ENCODE measurements at places on chromosomes 5 and 9.

- peak; percentile 40 for DNase-seq
Observed at GRCh38 chr9:69086769-69087168, 51.2 kb downstream of the FXN start.

DNA sequence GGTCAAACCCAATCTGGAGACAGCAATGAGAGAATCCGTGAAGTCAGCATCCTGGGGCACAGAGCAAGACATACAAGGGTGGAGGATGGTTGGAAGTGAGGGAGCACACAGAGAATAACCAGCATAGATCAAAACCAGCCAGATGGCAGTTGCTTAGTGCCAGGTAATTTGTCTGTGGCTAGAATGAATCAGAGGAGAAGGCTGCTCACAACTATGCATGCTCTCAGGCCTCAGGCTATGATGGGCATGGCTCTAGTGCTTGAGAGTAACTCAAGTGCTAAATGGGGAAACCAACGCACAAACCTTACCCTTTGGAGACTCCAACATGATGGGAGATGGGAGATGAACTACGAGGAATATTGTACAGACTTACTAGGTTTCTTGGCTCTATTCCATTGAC, 160.8 kb downstream of the DMRT2 start:
- DNase-seq, result no peak

GRCh38 chr5:66246608-66247007, 102.5 kb downstream of the SREK1 start:
- DNase-seq, result no peak

GRCh38 chr9:108663422-108663821, 192.4 kb downstream of the ACTL7B start:
- DNase-seq, result no peak

- no peak for DNase-seq
Observed at GRCh38 chr9:2780326-2780725, 63.0 kb downstream of the KCNV2 start.

DNA sequence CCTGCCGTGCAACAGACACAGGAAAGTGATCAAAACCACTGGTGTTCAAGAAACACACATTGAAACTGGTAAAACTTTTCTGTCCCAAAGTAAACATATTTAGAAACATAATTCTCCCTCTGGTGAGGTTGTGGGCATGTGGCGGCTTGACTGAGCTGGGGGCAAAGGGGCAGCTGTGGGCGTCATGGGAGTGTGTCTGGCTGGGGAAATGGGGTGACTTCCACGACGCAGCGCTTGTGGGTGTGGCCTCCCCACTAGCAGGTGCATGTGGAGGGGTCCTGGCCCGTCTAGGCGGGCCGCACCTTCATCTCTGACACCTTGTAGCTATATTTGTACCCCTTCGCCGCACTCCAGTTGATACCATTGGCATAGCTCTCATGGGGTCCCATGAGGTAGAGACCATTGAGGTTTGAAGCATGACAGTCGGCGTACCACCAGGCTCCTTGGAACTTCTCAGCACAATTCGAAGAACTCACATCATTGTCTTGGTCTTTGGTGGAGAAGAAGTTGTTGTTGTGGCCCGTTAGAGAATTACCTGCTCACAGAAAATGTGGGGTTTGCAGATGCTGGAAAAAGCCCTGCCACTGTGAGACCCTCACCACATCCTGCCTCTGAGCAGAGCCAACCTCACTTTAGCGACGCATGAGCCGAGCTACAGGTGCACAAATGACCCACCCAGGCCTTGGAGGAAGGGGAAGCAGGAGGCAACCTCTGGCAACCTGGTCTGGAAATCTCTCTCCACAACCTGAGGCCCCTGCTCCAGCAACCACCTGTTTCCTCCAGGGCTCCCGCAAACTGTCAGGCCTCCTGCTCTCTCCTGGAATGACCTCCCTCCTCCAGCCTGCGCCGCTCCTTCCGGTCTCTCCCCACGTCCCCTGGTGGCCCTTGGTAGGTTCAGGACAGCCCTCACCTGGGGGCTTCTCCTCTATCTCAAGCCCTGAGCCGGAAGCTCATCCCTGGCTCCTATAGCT, 7.9 kb downstream of the FCN1 start:
- no peak for DNase-seq

GRCh38 chr5:76954383-76954763, 1.5 kb downstream of the CRHBP start:
- DNase-seq, result no peak

GRCh38 chr5:94812232-94812631, 193.8 kb downstream of the SLF1 start:
- DNase-seq, result no peak

- no peak for DNase-seq
Observed at GRCh38 chr5:181158869-181159268, 11.5 kb downstream of the OR2V2 start.

- DNase-seq, result no peak
Observed at GRCh38 chr5:66440202-66440680, 156.0 kb upstream of the MAST4 start.

DNA sequence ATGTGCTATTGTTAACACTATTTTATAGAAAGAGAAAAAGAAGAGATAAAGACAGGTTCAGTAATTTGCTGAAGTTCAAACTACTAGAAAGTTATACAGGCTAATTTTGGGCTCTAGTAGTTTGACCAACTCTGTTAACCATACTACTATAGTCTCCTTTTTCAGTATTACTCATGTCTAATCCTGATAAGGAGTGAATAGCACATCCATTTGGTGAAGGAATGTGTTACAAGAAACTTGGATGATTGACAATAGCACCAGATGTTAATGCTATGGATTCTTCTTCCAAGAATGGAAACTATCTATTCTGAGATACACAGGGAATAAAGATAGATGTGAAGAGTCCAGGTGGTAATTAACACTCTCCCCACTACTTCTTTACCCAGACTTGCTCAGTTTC, 677.3 kb downstream of the PRELID2 start:
- DNase-seq, result no peak

GRCh38 chr5:82150559-82150958, 127.6 kb downstream of the RPS23 start:
- no peak for DNase-seq

- DNase-seq, result no peak
Observed at GRCh38 chr5:53017794-53018391, 28.7 kb downstream of the ITGA2 start.

GRCh38 chr5:68189171-68189570, 26.4 kb upstream of the PIK3R1 start:
- no peak for DNase-seq

- no peak for DNase-seq
Observed at GRCh38 chr5:99639905-99640304, 711.1 kb upstream of the CHD1 start.

DNA sequence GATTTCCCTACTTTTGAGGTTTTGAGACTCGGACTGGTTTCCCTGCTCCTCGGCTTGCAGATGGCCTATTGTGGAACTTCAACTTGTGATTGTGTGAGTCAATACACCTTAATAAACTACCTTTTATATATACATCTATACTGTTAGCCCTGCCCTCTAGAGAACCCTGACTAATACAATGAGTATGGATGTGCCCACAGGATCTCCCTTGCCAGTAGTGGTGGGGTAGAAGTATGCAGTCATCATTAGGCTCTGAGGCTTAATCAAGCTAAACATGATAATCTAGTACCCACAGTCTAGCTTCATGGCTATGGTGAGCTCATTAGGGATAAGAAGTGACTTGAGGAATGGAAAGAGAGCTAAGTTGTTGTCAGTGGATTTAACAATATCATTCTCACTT, 412.8 kb upstream of the PTGER4 start:
- no peak for DNase-seq

GRCh38 chr9:83167126-83167525, 104.2 kb upstream of the RASEF start:
- DNase-seq, result no peak

GRCh38 chr9:98074115-98074990, 17.8 kb downstream of the NANS start:
- DNase-seq, result peak; percentile 17

DNA sequence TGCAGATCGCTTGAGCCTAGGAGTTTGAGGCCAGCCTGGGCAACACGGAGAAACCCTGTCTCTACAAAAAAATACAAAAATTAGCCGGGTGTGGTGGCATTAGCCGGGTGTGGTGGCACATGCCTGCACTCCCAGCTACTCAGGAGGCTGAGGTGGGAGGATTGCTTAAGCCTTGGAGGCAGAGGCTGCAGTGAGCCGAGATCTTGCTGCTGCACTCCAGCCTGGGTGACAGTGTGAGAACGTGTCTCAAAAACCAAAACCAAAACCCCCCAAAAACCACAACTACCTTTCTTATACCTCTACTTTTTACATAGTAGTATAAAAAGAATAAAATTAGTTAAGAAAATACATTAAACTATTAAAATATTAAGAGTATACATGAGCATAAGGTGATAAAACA, 121.2 kb downstream of the RAPGEF6 start:
- DNase-seq, result no peak

DNA sequence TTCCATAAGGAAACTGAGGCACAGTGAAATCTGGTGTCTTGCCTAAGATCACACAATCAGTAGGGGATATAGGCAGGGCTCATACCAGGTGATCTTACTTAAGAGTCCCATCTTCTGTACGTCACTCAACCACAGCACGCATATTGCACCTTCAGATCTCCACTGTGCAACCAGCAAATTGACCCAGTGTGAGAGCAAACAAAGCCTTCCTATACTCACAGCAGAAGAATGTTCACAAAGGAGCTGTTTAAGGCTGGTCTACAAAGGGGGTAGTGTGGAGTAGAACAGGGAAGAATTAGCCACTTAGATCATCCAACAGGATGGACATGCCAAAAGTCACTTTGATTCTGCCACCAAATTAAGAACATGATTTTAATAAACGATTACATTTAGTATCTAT, 305.9 kb downstream of the SLIT3 start:
- no peak for DNase-seq

DNA sequence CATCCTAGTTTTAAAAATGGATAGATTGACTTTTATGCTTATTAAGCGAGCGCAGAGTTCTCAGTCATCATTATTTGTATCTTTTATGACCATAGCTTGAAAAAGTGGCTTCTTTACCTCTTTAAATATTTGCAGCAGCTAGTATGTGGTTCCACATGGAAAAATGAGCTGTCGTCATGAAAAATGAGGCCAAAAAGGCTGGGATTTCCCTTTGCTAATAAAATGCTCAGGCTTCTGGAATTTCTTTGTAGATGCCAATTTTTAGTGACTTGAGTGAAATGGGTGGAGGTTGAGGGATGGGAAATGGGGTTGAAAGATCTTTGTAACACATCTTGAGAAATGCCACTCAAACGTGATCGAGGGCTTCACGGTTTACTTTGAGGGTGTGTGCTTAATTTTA, 35.2 kb downstream of the RAI14 start:
- DNase-seq, result no peak

DNA sequence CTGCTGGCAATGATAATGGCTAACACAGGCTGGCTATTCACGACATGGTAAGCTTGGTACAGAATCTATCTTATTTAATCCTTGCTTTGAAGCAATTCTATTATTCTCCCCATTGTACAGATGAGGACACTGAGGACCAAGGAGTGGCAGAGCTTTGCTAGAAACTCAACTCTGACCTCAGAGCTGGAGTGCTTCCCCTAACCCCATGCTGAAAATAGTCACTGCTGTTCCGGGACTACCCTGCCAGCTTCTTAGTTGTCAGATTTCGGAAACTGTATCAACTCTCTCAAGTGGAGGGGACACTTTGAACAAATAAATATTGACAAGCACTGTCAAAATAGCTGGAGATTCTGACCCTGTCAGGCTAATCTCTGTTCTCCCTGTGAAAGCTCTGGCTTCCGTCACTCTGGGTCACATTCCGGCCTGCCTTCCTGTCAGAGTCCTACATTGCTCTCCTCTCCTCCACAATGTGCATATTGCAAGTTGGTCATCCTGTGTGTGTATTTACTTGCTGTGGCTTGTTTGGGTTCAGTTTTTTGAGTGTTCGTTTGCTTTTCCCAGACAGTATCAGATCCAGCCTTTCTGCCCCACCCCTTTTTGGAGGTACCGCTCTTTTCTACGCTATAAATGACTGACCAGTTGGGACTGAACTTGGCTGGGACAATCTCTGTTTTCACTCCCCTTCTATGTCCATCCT, 134.3 kb upstream of the MAP1B start:
- no peak for DNase-seq

DNA sequence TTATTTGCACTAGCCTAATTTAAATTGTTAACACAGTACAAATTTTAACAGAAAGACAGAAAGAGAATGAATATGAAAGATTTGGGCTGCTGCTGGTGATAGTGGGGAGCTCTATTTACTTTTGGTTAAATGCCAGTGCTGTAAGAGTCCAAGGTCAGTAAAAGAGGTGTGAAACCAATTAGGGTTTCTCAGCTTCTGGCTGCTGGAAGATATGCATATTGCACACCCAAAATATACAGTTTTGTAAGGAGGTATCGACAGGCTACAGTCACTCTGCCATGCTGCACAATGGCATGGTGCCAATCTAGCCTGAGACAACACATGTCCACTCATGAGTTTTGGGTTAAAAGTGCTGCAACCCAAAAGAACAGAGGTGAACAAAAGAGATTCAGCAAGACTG, 79.3 kb downstream of the PPP2R2B start:
- DNase-seq, result no peak

- DNase-seq, result no peak
Observed at GRCh38 chr5:158747816-158748432, 351.8 kb downstream of the EBF1 start.

DNA sequence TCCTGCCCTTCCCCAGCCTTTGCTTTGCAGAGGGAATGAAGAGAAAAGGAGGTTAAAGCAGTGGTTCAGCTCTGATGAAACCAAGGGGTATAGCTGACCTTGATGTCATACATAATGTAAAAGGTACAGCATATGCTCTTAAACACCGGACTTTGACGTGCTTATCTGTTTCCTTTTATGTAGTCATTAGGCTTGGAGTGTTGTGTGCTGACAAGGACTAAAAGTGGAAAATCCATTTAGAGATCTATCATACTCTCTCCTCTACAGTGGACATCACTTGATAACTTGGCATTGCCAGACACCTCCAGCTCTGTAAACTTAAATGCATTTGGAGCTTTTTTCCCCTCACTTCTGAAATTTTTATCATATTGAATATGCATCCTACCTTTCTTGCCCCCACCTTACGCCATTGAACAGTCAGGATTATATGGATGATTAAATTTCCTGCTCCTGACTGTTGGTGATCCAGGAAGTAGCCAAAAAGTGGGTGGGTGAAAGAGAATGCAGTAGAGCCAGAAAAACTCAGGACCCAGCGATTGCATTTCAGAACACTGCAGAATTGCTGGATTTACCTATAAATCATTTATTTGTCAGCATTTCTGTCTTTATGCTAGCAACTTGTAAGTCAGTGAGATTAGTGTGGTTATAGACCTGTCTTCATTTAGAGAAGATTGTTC, 4.1 kb downstream of the TNFAIP8 start:
- no peak for DNase-seq

- DNase-seq, result no peak
Observed at GRCh38 chr5:72453246-72453775, 53.9 kb downstream of the ZNF366 start.

Data from COR-L47 (cell line).